Choroid plexus epithelial cell (primary cell): ENCODE measurements at places on chromosomes 1 and 21.

GRCh38 chr1:24910751-24911650, 19.1 kb downstream of the RUNX3 start:
- peak; percentile 72 for DNase-seq

GRCh38 chr1:230320804-230321203, 105.3 kb downstream of the PGBD5 start:
- DNase-seq = no peak

GRCh38 chr1:167805041-167805556, 83.3 kb downstream of the MPZL1 start:
- no peak for DNase-seq

DNA sequence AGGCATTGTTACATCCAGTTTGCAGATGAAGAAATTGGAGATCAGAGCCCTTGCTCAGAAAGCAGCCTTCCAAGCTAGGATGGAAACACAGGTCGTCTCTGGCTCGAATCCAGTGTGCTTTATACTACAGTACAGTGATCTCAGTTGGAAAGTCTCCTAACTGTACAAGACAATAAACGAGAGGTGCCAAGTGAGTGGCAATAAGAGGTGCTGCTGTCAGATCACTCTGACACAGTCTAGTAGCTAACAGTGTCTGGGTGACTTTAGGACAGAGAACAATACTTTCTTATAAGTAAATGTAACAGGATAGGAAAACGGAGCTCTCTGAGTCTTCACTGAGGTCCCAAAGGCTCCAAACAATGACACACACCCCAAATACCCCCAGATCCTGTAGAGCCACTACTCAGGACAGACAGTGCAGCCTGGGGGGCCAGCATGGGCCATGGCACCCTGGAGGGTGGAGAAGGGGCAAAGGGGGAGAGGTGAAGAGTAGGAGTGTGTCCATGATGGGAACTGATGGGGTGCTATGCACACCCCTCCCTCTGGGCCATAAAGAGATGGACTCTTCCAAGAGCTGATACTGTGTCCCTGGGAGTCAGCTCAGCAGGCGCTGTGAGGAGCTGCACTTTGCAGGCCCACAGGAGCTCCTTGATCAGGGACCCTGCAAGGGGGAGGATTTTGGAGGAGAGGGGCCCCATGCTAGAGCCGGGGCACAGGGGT, 3.3 kb downstream of the SH3BGR start:
- no peak for DNase-seq

DNA sequence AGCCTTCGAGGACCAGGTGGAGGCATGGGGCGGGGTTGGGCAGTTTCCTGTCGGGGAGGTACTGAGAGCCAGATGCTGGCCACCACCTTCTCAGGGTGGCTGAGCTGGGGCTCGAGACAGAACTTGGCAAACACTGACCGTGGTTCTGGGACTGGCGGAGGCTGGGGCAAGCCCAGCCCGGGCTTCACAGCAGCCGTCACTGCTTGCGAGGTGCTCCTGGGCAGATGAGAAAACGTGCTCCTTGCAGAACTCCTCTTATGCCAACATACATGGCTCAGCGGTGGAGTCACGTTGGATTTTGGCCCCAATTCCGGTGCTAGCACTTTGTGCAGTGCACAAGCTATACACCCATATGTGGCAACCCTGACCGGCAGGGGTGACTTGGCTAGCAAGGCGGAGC, 69.2 kb downstream of the RUNX3 start:
- no peak for DNase-seq

DNA sequence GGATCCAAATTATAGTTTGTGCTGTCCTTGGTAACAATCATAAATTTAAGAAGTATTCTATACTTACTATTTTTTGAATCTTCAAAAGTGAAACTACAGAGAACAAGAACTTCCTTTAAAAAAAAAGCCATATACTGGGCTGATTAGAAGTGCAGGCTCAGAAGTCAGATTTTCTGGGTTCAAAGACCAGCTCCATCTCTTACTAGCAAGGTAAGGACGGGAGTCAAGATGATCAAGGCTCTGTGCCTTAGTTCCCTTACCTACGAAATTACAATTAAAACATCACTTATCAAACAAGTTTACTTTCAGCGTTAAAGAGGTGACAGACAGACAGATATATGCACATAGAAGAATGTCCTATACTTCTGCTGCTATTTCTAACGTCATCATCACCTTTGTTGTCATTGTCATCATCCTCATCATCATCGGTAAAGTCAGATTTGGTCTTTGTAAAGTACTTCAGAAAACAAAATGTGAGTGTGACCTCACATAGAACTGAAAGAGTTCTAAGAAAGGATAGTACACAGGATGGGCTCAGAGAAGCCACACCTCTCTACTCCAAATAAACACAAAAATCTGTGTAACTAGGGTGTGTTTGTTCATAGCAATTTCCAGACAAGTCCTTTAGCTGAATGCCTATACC, 178.7 kb downstream of the VAV3 start:
- no peak for DNase-seq
